Activated naive CD4-positive, alpha-beta T cell treated with anti-CD3 and anti-CD28 coated beads, Interleukin-2, amount 50 U/mL, for 16 hours (primary cell): ENCODE measurements at places on chromosomes 4 and X.
A peak's percentile ranks its signal among the peaks of the same experiment; 100 is the strongest.

GRCh38 chr4:83107631-83108030 is 6.9 kb downstream of the PLAC8 start:
- peak; percentile 59 for DNase-seq

DNA sequence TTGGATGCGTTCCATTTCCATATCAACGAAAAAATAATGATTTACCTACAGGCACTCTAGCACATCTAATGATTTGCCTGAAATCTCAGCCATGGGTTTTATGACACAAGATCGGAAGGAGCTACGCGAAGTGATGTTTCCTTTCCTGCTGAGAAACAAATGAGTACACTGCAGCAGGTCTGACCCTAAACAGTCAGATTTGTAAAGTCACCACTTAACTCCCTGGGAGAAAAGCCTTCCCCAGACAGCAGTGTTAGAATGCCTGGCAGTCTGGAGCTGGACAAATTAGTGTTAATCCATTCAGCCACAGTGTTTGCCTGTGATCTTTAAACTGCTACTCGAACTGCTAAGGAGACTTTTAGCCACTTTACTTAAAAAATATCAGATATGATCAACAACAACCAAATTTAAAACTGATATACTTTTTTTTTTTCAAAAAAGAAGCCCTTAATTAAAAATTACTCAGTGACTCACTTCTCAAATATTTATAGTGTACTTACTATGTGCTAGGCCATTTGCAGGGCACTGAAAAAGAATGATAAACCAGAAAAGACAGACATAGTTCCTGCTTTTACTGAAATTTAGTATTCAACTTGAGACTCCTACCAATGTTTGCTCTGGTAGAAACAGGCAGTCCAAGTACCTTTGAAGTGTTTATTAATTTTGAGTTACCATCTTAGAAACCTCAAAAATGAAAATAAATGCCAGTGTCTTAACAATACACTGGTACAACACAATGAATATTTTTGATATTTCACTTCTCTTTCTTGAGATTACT is 104.5 kb downstream of the SHISA3 start:
- DNase-seq = no peak

DNA sequence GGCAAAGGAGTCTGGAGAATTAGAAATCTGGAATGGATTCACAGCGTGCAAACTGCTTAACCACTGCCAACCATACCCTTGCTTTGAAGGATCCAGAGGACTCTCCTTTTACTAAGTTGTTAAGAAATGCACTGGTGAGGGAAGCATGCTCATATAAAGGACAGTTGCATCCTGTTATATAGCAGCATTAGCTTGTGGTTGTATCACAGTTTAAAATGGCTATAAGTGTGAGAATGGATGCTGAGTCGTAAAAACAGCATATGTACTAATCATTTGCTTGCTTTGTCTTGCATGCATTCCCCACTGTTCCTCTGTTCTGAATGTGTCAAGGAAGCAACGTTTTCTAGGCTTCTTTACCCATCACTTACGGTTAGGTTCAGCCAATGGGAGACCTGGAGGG is 101.1 kb downstream of the CXCL13 start:
- no peak for DNase-seq

DNA sequence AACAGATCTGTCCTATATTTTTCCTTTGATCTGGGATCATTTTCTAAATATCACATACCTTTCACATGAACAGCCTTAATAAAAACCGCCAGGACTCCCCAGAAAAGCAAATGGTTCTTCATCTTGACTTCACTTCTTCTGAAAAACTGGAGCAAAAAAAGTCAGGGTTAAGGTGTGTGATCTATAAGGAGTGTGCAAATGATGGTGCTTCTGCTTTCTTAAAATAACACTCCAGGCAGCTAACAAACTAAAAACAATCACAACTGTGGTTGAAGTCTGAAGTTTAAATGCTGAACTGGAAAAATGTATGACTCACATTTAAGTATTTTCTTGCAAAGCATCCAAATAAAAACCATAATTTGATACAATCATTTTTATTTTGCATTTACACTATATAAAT is at the start of gene JCHAIN:
TSS of gene JCHAIN (minus strand) at position 140 of the 400 bp plus-strand sequence. CDS start at position 122, 18 bp downstream.
- no peak for DNase-seq

DNA sequence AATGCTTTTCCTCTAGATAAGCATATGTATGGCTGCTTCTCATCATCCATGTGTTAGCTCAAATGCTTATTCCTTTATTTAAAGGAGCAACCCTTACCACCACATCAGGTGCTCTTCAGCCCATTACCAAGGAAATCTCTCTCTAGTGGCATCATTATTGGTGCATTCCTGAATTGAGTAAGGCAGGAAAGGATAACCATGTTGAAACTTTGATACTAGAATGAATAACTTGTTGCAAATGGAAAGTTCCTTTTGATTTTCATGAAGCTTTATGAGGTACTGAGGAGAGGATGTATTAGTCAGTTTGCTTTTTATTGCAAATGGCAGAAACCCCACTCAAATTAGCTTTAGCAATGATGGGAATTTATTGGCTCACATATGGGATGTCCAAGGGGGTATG is 212.3 kb upstream of the FGF13 start:
- no peak for DNase-seq

DNA sequence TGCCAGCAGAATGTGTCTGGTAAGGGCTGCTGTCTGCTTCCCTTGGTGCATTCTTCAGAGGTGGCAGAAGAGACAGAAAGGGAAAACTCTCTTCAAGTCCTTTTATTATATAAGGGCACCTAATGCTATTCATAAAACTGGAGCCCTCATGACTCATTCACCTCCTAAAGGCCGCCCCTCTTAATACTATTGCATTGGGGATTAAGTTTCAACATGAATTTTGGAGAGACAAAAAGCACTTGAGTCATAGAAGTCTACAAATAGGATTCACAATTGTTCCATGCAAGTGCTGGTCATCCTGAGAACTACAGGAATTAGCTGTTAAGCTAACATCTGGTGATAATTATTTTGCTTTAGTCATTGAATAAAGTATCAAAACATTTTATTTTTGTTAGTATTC is 349.5 kb downstream of the HS3ST1 start:
- no peak for DNase-seq

DNA sequence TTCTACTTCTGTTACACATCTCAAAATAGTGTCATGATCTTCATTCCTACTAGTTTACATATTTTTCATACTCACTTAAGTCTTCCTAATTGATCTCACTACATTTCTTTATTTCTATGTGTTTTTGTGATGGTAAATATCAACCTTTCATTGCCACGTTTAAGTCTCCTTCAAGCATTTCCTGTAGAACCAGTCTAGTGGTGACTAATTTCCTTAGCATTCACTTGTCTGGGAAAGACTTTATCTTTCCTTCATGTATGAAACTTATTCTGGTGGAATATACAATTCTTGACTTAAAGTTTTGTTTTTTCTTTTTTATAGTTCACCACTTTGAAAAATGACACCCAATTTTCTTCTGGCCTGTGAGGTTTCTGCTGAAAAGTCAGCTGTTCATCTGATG is 181.4 kb upstream of the NEIL3 start:
- no peak for DNase-seq

DNA sequence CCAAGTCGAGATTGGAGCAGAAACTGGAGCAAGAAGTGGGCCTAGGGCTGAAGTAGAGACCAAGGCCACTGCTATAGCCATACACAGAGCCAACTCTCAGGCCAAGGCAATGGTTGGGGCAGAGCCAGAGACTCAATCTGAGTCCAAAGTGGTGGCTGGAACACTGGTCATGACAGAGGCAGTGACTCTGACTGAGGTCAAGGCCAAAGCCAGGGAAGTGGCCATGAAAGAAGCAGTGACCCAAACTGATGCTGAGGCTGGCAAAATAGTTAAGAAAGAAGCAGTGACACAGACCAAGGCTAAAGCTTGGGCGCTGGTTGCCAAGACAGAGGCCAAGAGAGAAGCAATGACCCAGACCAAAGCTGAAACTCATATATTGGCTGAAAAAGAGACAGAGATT is 3.5 kb downstream of the ARMCX4 start:
- no peak for DNase-seq

DNA sequence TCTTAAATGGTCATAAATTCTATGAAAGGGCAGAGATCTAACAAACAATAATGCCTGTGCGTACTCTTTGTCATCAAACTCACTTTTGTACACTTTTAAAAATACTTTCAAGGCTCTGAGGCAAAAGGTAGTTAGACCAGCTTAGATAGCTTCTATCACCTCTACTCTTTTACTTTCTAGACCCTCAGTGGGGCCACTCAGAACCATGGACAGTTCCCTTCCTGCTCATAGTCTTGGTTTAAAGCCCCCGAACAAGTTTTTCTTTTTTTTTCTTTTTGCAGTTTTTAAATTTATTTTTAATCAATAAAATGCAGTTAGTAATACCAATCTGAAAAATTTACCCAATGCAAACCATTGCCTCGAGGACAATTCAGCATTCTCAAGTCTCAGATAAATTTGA is 460.5 kb upstream of the CNKSR2 start:
- DNase-seq = no peak

DNA sequence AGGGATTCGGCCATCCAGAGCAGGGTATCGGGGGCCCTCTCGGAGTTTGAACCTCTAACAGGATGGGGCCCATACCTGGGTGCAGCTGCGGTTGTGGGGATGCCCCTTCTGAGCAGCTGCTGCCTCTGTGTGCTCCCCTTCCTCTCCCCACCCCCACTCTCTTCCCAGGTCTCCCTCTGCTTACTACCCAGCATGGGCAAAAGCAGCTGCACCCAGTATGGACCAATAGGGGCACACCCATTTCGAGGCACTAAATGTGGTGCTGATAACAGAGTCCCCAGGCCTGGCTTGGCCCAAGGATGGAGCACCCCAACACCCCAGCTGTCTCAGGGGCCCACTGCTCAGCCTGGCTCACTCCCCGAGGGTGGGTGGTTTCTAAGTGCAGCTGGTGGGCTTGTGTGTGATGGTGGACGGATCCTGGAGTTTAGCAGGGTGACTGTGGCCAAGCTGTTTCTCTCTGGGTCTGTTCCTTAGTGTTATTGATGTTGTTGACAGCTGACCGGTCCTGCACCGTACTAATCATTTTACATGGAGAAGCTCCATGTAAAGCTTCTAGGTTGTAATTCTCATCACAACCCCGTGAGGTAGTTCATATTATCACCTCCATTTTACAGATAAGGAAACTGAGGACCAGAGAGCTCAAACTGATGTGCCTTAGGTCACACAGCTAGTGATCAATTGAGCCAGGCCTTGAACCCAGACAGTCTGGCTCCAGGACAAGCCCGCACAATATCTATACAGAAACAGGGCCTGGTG is 13.1 kb upstream of the KIAA0232 start:
- no peak for DNase-seq

DNA sequence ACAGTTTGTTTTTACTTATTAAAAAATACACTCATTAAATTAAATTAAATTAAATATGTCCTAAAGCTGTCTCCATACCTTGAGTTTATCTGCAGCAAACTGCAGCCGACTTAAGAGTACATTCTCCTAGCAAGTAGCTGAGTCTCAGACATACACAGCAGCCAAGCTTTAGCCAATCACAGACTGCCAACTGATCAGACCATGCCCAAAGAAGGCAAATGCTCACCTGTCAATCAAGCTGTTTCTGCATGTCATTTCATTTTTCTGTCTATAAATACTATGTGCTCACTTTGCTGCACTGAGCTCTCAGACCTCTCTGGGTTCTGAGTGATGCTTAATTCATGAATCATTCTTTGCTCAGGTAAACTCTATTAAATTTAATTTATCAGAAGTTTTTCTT is 280.9 kb upstream of the EPHA5 start:
- no peak for DNase-seq

DNA sequence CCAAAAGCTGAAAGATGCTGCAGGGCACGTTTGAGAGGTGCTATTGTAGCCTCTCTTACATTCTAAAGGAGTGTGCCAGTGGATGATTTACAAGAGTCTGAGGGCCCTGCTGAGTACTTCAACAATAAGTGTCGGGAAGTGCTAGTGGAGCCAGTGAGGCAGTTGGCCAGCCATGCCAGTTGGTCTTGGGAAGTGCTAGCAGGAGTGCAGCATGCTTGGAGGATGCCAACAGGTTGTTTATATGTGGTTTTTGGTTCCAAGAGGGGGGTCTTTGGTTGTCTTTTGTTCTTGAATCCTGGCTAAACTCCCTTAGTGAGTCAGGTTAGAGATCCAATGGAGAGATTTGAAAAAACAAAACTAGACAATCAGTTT is 335.3 kb downstream of the PABPC4L start:
- DNase-seq = no peak

GRCh38 chr4:185207466-185207865 is 1.9 kb upstream of the SNX25 start:
- no peak for DNase-seq

DNA sequence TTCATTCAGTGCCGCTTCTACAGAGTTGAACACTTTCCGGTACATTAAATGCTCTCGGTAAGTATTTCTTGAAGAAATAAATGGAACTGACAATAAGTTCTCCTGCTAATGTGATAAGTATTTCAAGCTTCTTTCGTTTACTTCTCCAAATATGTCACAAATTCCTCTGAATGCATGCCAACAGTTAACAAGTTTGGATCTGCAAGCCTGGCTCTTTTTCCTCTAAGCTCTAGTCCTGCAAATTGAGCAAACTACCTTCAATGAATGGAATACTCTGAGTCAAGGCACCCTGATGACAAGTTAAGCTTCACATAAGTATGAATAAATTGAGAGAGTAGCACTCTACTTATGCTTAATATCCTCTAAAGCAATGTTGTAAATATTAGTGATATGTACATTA is 403.6 kb downstream of the PDGFC start:
- no peak for DNase-seq

- DNase-seq = no peak
Measured at GRCh38 chrX:37754516-37754915, 25.3 kb upstream of the CYBB start.

DNA sequence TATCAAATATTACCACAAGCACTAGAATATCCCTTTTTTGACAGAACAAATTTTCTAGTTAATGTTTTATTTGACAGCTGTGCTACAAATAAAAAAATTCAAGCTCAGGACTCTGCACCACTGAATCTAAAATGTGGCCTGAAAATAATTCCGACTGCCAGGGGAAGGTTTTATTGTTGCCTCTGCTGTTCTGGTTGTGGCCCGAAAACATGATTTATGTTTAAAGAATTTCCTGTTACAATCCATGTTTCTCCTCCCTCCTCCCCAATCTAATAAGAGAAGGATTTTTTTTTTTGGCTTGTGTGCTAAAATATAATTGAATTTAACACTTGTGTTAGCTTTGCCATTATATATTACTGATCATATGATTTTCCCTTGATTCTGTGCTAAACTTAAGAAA is 227.8 kb downstream of the DCLK2 start:
- no peak for DNase-seq

DNA sequence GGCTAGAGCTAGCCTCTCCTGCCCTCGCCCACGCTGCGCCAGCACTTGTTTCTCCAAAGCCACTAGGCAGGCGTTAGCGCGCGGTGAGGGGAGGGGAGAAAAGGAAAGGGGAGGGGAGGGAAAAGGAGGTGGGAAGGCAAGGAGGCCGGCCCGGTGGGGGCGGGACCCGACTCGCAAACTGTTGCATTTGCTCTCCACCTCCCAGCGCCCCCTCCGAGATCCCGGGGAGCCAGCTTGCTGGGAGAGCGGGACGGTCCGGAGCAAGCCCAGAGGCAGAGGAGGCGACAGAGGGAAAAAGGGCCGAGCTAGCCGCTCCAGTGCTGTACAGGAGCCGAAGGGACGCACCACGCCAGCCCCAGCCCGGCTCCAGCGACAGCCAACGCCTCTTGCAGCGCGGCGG is at the start of gene AR:
TSS of gene AR (plus strand) at position 204 of the 400 bp plus-strand sequence. CDS start 1,126 bp downstream, outside the sequence.
- no peak for DNase-seq
